Fibroblast of skin of abdomen (primary cell): ENCODE measurements at places on chromosomes 4 and X.

GRCh38 chrX:24124244-24124799, 25.2 kb upstream of the ZFX start:
- no peak for DNase-seq

DNA sequence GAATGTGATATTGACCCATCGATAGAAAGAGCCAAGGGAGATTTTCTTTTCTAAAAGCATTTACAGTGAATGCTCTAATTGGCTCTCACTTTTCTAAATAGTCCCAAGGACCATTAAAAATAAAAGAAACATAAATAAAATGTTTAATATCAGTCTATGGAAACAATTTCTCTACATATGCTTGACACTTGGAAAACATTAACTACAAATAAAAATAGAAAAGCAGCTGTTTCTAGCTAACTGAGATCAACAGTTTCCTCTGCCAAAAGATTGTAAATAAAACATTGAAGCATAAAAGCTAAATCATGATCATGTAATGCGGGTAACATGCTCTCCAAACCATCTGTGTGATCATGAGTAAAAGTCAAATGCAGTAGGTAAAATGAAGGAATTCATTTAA, 49.7 kb downstream of the CORIN start:
- DNase-seq, result no peak

DNA sequence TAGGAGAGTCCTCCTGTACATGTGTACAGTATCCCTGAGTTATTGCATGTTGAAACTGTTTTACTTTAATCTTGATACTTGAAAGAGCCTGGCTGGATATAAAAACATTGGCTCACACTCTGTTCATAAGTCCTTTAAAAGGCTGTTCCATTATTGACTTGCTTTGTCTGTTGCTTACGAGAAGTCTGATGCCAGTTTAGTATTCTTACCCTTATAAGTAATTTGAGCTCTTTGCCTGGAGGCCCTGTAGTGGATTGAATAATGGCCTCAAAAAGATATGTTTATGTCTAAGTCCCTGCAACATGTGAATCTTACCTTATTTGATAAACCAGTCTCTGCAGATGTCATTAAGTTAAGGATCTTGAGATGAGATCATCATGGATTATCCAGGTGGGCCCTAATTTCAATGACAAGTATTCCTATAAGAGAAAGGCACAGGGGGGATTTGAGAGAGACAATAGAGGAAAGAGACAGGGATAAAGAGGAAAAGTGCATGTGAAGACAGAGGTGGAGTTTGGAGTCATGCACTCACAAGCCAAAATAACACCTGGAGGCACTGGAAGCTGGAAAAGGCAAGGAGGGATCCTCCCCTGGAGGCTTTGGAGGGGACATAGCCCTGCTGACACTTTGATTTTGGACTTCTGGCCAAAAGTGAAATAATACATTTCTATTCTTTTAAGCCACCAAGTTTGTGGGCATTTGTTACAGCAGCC, 98.1 kb downstream of the IRF2 start:
- DNase-seq, result no peak

GRCh38 chrX:1418901-1419544, 27.1 kb upstream of the SLC25A6 start:
- no peak for DNase-seq

GRCh38 chr4:56658528-56658927, 22.6 kb downstream of the HOPX start:
- peak; percentile 72 for DNase-seq

DNA sequence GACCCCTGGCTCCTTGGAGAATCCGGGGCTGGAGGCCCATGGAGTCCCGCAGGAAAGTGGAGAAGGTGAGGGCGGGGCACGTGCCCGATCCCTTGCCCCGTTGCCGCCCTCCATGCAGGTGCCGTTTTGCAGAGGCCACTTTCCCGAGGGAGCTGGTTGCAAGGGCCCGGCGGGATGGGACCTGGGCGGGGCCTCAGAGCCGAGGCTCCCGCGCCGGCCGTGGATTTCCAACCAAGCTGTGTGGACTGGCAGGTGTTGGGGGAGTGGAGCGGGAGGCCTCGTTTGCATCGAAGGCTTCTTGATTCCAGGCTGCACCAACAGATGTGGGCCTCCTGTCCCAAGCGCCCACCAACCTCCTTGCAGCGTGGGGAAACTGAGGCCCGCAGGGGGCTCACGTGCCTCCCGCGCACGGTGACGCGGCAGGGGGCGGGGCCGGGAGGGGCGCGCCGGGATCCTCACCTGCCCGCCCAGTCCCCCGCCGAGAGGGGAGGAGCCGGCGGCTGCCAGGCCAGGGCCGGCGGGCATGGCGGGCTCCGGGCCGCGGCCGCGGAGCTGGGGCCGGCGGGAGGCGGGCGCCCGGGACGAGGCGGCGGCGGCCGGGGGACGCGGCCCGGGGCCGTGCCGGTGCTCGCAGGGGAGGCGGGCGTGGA, 24.9 kb downstream of the SH3BP2 start:
- DNase-seq, result peak; percentile 17

DNA sequence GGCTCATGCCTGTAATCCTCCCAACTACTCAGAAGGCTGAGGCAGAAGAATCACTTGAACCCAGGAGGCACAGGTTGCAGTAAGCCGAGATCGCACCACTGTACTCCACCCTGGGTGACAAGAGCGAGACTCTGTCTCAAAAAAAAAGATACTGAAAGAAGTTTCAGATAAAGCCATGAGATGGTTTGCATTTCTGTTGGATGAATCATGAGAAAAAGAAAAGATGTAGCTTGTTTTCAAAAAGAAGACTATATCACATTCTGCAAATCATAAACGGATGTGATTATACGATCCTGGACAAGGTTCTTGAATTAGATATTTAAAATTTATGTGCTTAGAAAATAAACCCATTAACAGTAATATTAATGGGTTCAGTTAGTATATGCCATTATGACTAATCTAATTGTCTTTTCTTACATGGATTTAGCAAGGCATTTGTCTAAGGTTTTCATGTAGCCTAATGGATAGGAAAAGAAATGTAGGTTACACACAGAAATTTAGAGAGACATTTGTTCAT, 345.9 kb downstream of the SLC7A11 start:
- no peak for DNase-seq

GRCh38 chrX:46268412-46268811, 276.8 kb downstream of the ZNF674 start:
- DNase-seq, result peak; percentile 16

DNA sequence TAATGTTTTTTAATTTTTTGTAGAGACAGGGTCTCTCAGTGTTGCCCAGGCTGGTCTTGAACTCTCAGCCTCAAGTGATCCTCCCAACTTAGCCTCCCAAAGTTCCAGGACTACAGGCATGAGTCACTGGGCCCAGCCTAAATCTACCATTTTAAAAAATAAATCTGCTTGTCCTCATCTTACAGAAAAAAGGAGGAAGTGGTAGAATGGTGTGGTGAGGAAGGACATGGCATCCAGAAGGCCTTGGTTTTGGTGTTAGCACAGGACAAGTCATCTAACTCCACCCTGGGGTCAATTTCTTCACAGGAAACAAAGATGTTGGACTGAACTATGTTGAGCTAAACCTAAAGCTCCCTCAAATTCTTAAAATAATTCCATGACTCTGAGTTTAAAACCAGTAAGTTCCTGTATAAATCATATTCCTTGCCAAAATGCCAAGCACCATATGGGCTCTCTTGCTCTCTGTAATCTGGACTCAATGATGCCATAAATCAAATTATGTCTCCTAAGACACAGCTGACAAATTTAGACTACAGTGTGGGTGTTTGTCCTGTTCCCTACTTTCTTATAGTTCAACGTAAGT, 253.9 kb upstream of the NOCT start:
- peak; percentile 81 for DNase-seq

GRCh38 chr4:69977582-69977981, 12.1 kb upstream of the CSN2 start:
- no peak for DNase-seq

DNA sequence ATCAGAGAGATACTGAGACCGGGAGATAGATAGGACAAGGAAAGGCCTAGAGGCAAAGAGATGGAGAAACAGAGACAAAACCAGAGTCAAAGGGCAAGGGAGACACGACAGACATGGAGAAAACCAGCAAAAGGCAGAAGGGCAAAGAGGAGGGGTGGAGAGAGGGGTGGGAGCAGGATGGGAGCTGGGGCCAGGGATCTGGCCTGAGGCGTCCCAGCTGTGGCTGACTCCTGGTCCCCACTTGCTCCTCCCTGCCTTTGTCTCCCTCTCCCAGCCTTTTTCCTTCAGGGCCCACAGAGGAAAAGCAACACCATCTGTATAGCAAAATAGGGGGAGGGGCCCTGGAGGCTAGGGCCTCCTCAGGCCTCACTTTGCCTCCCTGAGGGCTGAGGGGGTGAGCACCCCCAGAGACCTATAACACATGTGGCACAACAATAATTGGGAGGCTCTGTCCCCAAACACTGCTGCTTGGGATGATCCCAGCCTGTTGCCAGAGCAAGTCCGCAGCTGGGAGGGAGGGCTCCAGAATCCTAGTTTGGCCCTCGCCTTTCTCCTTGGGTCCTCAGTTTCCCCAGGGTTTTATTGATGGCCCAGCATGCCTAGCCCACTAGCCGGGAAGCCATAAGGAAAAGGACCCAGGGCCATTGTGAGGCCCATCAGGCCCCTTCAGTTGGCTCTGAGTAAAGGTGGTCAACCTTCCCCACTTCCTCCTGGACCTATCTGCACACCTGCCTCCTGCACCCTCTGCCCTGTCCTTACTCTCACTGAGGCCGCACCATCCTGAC, 96.8 kb downstream of the PJA1 start:
- no peak for DNase-seq

- no peak for DNase-seq
Measured at GRCh38 chr4:23979534-23979933, 89.7 kb upstream of the PPARGC1A start.

DNA sequence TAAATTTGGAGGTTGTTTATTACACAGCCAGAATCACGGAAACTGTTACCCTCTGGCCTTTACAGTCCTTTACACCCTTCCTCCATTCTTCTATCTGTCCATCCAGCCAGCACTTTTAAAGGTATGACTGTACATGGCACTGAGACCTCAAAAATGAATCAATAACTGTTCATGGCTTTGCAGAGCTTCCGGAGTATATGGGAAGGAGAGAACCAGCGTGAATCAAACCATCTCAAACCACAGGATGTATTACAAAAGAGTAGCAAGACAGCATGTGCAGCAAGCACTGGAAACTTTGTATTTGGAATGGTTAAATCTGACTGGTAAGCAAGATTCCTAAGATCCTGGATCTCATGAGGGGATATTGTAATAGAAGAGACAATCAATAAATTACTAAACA, 228.5 kb upstream of the CASK start:
- DNase-seq, result no peak

- no peak for DNase-seq
Measured at GRCh38 chrX:155632431-155633100, 19.8 kb upstream of the TMLHE start.

GRCh38 chr4:104756837-104757236, 262.1 kb upstream of the CXXC4 start:
- DNase-seq, result no peak

DNA sequence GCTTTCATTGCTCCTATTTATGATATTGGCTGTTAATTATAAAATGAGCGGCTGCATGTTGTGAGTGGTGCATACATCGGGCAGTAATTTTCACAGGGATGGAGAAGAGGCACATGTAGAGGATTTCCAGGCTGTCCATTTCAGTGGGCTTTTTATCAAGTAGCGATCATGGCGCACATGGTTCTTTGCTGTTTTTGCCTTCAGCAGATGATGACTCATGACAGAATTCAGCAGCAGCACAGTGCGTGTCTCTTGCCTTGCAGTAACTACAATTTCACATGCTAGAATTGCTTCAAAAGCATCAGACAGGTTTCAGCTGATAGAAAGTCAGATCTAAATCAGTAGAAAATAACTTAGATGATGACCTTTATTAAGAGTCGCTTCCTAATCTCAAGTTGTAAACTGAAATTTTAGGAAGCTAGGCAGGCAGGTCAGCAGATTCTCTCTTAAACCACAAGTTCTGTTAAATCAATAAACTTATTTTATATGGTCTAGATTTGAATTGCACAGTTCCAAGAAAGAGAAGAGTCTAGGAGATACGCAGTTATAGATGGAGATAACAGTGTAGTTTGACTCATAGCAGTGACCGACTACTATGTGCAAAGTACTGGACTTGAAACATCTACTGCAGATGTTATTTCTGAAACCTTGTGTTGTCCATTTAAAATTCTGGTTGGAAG, 35.8 kb downstream of the LRP2BP start:
- DNase-seq, result peak; percentile 53

- DNase-seq, result no peak
Measured at GRCh38 chr4:113169368-113169767, 119.9 kb downstream of the ANK2 start.

DNA sequence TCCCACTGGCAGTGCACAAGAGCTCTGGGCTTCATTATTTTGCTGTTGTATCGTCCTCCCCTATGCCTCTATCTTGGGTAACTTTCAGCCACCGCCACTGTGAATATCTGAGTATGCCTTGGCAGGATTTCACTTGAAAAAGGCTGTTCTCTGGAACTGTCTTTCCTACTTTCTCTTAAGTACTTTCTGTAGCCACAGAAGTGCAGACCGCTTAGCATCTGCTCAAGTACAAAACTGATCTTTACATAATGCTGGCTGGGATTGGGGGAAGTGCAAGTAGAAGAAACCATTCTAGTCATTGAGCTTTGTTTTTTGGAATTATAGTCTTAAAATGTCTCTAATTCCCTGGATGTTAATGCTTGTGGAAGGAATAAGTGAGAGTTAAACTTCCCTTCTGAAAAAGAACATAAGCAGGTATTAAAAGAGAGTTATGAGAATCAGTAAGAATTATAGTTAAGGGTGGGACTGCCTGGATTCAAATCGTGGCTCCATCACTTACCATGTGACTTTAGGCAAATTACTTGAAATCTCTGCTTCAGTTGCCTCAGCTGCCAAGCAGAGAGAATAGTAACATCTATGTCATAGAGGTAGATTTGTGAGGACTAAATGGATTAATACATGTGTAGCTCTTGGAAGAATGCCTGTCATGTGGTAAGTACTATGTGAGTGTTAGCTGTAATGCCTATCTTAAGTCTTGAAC, 77.5 kb downstream of the MID1IP1 start:
- no peak for DNase-seq

GRCh38 chr4:182819751-182820150, 97.4 kb downstream of the DCTD start:
- DNase-seq, result no peak

DNA sequence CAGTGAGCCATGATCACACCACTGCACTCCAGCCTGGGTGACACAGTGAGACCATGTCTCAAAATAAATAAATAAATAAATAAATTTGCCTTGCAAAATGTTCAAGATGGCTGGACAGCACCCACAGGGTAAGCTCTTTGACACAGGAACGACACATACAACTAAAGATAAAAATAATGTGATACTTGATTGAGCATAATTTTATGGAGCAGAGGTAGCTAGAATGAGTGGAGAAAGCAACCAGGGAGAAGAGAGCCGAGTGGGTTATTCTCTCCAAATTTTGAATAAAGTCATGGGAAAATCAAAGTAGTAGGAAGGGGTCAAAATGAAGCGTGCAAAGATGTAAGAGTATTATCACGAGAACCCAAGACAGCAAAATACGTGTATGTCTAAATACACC, 121.5 kb downstream of the IRF2 start:
- DNase-seq, result no peak

GRCh38 chr4:137467537-137467936, 64.8 kb downstream of the PCDH18 start:
- no peak for DNase-seq
